ENCODE measurements at places on chromosomes 5 and 9.

GRCh38 chr9:94859891-94860290 lies 133.4 kb downstream of the AOPEP start:
- DNase-seq: no peak

GRCh38 chr5:178551059-178551458 lies 39.1 kb downstream of the COL23A1 start:
- DNase-seq: no peak

DNA sequence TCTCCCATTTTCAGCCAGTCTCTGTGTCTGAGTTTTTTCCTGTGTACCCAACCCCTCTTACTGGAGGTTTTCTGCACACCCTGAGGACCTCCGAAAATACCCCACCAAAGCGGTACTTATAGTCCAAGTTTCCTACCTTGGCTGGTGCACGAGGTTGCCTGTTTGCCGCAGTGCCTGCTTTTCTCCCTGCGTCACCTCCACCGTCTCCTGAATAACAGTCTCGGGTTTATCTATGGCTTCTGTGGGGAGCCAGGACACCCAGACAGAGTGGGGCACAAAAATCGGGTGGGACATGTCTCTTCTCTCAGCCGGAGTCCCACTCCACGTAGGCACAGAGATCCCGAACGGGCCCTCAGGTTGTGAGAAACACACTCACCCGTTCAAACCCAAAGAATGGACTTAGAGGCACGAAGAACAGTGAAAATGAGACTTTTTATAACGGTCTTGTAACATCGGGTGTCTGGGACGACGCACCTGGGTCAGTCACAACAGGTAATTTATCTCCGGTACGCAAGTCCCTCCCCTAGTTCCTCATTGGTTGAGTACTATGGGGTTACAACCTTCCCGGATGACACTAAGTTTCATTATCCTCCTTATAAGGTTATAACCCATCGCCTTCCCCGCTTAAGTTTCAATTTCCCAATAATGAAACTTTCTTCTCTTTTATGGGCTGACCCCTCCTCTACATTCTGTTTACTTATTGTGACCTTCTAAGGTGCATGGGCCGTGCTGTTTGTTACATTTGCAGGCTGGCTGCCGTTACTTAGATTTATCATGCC lies 970.2 kb upstream of the COX7C start:
- DNase-seq: no peak

DNA sequence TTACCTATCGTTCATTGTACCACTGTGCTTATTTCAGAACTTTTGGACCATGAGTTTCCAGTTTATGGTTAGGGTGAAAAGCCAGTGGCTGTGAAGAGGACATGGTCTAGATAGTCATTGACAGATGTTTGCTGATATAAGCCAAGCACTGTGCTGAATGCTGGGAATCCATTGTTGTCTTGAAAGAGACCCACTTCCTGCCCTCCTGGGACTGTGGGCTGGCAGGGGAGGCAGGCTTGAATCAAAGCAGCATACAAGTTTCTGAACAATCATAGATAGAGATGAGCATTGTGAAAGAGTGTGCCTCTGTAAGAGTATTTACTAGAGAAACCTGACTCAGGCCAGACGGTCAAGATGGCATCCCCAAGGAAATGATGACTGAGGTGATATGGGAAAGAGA lies 73.4 kb downstream of the NMUR2 start:
- no peak for DNase-seq

DNA sequence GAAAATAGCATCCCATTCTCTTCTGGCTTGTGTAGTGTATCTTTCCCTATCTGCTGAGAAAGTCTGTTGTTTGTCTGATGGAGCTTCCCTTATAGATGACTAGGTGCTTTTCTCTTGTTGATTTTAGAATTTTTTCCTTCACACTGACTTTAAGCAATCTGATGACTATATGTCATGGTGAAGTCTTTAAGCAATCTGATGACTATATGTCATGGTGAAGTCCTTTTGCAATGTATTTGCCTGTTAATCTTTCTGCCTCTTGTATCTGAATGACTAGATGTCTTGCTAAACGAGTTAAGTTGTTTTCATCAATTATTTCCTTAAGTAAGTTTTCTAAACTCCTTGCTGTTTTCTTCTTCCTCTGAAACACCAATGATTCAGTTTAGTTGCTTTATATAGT lies 80.5 kb downstream of the RNF130 start:
- no peak for DNase-seq

- no peak for DNase-seq
Measured at GRCh38 chr5:118628660-118629354, 359.5 kb downstream of the DTWD2 start.

DNA sequence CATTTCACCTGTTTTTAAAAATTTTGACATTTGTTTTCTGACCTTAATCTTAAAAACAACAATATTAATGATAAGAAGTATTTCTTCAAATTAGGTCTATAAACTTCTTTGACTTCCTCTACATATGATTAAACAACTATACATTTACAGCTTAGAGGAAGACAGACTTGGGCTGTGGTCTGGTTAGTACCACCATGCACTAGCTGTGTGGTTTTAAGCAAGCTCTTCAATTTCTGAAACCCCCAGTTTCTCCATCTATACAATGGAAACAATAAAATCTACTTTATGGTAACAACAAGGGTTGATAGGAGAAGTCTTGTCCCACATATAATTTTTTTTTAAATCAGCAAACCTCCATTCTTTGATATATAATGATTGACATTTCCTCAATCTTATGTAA lies 15.7 kb downstream of the ANKDD1B start:
- no peak for DNase-seq

DNA sequence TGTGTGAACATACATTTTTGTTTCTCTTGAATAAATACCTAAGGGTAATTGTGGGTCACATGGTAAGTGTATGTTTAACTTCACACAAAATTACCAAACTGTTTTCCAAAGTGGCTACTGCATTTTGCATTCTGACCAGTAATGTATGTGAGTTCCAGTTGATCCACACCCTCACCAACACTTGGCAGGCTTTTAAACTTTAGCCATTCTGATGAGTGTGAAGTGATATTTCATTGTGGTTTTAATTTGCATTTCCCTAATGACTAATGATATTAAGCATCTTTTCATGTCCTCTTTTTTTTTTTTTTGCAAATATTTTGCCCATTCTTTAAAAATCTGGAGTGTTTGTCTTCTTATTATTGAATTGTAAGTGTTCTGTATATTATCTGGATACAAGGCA lies 53.5 kb upstream of the MAST4 start:
- no peak for DNase-seq

DNA sequence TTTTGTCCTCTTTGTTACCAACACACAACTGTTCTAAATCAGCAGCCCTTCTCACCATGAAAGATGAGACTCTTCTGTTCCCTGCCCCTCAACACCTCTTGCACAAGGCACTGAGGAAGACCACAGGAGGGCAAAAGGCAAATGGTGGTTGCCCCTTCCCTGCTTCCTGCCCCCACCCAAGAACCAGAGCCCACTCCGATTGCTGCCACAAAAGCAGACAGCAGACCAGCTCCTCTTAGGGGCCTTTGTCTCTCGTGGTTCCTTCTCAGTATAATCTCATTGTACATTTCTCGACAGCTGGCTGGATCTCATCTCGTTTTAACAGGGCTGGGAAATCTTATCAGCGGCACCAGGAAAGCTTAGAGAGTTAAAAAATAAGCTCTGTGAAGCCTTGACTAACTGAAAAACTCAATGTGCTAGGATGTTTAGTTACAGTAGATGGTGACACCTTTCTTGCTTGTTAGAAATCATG lies 1.1 kb downstream of the MVB12B start:
- no peak for DNase-seq

DNA sequence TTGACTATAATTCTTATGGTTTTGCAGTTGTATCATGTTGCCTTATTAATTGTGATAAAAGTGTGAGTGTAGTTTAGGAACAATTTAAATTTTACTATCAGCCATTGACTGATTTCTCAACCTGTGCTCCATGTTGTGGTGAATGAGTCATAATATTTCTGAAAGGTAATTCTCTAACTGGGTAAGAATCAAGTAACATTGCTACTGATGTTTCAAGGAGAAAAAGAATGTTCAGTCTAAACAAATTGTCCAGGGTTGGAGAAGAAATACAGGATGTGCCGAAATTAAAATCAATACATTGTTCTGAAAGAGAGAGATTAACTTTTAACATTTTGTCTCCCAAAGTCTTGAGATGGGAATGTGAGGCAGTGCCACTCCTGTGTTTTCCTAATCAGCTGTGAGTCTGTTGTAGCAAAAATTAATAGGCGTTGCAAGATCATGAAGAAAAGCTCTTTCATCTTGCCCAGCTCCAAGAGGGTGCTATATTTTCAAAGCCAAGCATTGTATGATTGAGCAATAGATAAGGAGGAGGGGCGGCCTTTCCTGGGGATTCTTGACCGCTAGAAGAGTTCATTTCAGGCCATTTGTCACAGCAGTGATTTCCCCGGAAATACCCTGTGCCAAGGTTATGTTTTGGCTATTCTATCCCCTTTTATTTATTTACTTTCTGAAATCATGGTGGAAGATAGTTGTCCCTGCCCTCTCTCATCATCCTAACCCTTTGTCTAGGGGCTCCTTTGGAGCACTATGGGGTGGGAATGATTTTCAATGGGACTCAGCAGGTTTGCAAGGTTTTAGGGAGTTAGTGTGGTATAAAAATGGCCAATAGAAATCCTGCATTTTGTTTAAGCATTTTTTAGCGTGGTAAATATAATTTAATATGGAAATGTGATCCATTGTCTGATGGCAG lies 151.6 kb downstream of the FOCAD start:
- DNase-seq: no peak

DNA sequence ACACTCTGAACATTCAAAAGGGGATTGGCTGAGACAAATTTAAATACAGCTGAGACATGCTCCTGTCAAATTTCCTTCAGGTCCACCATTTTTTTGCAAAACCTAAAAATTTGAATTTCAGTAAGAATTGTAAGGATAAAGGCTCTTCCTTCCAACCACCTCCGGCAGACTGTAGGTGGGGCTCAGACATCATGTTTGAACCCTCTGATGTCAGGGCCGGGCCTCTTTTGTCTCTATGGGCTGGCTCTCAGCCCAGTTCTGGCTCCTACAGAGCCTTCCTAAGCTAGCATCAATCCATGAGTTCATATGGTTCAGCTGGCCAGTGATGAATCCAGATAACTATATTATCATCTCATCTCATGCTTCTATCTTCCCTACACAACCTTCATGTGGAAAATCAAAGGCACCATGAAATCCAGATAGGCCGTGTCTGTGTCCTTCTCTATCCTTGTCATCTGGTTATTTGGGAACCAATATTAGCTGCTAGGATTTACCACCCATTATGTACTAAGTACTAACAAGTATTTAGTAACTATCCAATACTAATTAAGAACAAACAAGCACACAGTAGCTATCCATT lies 44.2 kb downstream of the NIPSNAP3B start:
- DNase-seq: no peak

GRCh38 chr5:167797933-167798332 lies 493.5 kb upstream of the WWC1 start:
- DNase-seq: no peak

- peak; percentile 24 for DNase-seq
Measured at GRCh38 chr9:133752739-133753446, 14.7 kb upstream of the SARDH start.
